ENCODE measurements at places on chromosomes 1 and 21.
A peak's percentile ranks its signal among the peaks of the same experiment; 100 is the strongest.

DNA sequence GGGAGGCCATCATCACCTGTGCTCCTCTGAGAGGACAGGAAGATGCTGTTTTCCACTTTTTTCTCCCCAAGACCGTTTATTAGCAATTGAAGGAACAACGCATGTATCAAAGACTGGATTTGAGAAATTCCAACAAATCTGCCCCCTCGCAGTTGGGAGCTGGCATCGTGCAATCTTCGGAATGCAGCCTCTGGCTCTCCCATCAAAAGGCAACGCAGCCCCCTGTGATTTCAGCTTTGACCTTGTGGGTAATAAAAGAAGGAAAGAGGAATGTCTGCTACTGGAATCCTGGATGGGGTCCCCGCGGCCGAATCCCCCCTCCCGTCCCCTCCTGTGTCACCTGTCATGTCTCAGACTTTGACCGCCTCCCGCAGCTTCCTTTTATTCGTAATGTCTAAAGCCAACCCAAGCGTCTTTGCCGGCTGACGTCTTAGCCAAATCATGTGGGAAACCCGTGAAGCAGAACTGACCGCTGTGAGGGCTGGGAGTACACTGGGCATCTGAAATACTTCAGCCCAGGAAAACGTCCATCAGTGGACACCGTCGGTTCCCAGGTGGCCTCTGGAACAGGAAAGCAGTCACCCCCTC lies 101.5 kb downstream of the WDR4 start:
- peak; percentile 69 for DNase-seq

DNA sequence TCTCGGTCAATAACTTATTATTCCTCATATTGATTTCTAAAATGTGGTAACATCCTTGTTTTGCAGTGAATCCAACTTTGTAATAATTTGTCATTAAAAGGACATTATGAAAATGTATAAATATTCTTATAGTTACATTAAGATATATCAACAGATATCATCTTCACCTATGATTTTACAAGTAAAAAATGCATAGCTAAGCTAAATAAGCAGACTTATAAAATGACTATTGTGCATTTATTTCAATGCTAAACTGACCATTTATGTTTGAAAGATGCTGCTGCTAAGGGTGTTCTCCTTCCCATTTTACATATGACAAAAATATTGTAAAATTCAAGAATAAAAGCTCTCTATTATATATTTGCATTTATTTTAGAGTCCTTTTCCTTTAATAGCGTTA lies 7.8 kb downstream of the PROX1 start:
- DNase-seq = no peak

GRCh38 chr1:78168306-78168705 lies 122.5 kb downstream of the GIPC2 start:
- no peak for DNase-seq

DNA sequence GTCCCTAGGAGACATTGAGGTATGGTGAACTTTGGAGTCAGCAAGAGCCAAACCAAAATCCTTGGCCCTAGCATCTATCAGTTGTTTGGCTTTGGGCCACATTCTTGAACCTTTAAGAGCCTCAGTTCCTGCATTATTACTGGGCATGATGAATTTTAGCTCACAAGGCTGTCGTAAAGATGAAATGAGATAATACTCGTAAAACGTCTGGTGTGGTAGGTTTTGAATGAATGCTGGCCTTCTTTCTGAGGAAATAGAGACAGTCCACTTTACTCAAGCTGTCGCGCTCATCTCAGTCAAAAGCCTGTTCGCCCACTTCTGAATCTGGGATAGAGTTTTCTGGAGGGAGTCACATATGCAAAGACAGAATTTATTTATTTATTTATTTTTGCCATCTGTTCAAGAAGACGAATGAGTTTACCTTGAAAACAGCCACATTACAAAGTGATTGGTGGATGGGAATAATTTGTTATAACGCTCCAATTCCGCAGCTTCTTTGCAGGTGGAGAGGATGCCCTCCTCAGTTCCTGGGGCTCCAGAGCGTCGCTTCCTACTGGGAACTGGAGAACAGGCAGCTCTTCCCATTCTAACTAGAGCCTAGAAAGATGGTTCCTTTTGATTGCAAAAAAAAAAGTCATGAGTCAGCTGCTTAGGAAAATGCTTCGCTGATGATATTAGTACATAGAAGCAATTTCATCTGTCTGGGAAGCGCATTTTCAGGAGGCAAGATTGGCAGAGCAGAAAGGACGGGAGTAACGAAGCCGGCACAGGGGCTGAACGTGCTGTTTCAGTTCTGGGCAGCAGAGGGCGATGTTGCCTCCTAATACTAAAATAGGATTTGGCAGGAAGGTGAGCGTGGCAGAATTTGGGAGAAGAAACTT lies 49.9 kb upstream of the CYP2J2 start:
- peak; percentile 86 for DNase-seq

DNA sequence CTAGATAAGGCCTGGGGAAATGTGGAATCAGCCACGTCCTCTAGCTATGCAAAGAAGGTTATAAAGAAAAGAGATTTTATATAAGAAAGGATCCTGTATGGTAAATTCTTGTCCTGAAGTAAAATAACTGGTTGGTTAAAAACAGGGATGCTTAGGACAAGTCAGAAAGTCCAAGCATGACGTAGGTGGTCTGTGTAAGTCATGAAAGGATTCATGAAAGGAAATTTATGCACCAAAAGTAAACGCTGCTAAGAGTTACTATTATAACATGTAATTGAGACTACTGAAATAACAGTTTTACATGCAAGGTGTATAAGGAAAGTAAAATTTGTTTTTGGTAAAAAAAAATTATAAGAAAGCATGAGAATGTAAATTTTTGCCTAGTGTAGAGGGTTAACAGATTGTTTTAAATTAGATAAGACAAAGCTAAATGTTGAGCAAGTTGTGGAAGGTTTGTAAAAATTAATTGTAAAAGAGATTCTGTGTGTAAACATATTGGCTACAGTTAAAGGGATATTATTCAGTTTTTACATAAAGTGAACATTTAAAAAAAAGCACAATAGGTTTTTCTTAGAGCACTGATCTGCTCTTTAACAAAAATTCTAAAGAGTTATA lies 43.9 kb downstream of the PIGK start:
- no peak for DNase-seq

GRCh38 chr1:178010674-178011464 lies 41.0 kb upstream of the SEC16B start:
- no peak for DNase-seq

DNA sequence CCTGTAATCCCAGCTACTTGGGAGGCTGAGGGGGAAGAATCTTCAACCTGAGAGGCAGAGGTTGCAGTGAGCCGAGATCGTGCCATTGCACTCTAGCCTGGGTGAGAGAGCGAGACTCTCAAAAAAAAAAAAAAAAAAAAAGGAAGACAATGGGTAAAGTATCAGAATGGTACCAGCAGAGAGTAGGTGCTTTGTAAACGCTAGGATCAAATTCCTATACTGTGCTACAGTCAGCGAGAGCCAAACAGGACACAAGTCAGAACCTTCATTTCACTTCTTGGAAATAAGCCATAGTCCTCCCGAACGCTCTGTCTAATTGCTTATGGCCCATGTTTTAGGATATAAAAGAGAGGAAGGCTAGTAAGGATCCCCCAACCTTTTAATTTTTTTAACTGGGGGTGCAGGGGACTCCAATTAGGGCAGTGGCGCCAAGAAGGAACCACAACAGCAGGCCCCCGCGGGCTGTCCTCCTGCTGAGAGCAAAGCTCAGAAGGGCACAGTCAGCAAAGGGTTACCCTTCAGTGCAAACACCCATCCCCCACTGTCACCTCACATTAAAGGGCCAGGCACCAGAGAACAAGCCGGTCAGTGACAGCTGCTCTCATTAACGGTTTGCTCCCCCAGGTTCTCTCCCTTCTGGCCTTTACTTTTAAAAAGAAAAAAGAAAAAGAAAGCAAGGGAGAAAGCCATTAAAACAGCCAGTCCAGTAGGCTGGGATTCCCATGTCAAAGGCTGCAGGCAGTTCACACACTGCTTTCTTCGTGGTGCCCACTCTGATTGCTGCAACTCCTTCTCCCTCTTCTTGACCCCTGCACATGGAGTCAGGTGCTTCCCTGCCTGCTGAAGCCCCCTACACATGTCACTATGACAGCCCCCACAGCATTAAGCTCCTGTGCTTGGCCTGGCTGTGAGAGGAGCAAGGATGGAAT lies 69.4 kb downstream of the PLPP3 start:
- peak; percentile 92 for DNase-seq

- no peak for DNase-seq
Measured at GRCh38 chr1:228391411-228392020, 15.1 kb downstream of the TRIM11 start.

DNA sequence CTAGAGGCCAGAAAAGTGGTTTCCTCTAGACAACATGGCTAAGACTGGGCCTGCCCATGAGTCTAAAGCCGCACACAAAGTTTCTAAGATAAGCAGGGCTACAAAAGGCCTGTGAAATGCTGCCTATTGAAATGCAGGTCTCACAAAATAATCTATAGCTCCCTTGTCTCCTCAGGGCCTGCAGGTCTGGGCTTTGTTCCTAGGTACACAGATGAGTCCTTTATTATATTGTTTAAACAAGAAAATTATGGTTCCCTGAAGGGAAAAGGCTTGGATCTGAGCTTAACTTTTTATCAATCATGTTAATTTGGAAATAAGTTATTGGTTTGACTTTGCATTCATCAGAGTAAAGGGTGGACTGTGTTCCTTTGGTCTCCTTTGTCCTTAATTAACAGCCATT lies 413.4 kb upstream of the BEND5 start:
- DNase-seq = no peak

DNA sequence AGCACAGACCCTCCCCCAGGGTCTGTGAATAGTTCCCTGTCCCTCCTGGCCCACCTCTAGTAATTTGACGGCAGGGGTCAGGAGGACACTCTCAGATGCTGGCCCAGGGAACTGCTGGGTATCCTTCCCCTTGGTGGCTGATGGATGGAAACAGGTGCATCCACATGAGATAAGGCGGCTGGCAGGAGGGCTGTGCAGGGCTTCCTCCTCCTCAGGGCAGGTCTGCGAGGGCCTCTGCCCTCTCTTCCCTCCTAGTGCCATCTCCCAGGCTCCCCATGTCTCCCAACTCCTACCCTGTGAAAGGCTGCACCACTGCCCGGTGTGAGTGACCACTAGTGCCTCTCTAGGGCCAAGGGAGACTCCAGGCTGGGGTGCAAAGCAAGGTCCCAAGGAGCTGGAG lies 123.9 kb downstream of the GLIS1 start:
- DNase-seq = no peak

Measured in retina (tissue), 1 donor.